ENCODE measurements at places on chromosomes 16 and 17.

GRCh38 chr17:2232244-2232638 lies 71.3 kb downstream of the SMG6 start:
- no peak for DNase-seq

DNA sequence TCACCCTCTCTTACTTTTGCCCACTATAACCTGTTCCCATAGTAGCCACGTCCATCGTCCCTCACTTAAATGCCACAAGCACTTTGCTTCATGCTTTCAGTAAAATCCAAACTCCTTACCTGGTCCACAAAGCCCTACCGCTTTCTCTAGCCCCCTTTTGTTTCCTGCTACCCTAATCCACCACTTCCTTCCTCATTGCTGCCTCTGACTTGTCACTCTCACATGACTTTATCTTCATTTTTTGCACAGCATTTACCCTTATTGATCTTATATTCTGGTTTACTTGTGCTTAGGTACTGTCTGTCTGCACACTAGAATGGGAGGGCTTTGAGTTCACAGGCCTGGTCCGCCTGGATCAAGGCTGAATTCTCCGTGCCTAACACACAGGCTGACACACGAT lies 340.0 kb downstream of the XYLT1 start:
- DNase-seq: no peak

GRCh38 chr16:47096297-47096696 lies 47.4 kb downstream of the NETO2 start:
- no peak for DNase-seq

- DNase-seq: no peak
Measured at GRCh38 chr17:61135782-61136181, 263.9 kb upstream of the TBX2 start.

GRCh38 chr17:72665852-72666851 lies 426.3 kb downstream of the SLC39A11 start:
- no peak for DNase-seq

- peak; percentile 86 for DNase-seq
Measured at GRCh38 chr17:7021993-7022778, 664 bp upstream of the BCL6B start.

DNA sequence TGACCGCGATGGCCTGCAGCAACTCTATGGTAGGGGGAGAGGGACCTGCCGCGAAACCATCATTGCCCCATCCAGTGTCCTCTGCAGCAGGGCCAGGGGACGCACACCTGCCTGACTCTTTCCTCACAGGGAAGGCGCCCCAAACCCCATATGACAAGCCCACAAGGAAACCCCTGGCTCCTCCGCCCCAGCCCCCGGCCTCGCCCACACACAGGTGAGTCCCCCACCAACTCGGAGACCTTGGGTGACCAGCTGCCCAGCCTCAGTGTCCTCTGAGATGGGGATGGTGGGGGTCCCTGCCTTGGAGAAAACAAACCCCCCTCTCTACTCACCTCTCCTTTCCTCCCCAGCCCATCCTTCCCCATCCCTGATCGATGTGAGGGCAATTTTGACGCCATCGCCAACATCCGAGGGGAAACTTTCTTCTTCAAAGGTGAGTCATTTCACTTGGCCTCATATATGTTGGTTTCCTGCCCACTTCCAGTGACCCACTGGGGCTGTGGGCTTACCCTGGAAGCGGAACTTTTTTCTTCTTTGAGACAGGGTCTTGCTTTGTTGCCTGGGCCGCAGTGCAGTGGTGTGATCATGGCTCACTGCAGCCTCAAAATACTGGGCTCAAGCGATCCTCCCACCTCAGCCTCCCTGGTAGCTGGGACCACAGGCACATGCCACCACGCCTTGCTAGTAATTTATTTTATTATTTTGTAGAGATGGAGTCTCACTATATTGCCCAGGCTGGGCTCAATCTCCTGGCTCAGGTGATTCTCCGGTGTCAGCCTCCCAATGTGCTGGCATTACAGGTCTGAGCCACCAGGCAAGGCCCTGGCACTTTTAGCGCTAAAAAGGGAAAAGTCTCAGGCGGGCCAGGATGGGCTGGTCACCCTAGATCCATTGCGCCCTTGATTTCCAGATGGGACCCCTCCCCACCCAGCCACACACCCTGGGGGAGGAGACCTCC lies 8.0 kb upstream of the IL32 start:
- no peak for DNase-seq

- DNase-seq: no peak
Measured at GRCh38 chr17:80760511-80760911, 215.9 kb downstream of the RPTOR start.

DNA sequence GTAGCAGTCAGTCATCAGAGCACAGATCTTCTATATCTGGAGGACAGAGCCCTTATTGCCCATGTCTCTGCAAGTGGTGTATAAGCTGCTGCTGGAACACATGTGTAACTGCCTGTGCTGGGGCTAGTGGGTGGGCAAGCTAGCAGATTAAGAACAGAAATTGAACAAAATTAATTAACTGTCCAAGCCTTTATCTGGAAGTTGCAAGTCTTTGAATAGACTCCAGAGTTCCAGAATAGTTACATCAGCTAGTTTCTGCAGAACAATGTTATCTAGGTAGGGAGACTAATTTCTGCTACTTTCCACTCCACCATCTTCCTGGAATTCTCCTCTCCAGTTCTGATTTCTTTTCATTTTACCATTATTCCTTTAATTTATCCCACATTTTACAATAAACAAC lies 287.3 kb downstream of the ZFHX3 start:
- DNase-seq: no peak

- DNase-seq: no peak
Measured at GRCh38 chr17:69404399-69404798, 10.1 kb upstream of the MAP2K6 start.

DNA sequence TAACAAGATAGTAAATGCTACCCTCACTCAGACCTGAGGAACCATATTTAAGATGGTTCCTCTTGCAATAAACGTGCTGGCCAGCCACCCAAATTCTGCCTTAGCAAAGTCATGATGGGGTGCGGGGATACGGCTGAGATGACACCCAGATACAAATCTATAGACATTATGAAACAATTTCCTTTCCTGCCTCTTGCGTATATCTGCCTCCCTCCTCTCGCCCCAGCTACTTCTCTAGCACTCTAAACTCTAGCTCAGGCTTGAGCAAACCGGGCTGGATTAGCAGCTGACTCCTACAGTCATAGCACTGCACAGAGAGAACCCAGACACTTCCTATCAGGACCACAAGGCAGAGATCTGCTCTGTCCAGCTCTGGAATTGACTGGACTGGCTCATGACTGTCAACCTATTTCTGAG lies 22.3 kb downstream of the CD300LF start:
- DNase-seq: no peak

DNA sequence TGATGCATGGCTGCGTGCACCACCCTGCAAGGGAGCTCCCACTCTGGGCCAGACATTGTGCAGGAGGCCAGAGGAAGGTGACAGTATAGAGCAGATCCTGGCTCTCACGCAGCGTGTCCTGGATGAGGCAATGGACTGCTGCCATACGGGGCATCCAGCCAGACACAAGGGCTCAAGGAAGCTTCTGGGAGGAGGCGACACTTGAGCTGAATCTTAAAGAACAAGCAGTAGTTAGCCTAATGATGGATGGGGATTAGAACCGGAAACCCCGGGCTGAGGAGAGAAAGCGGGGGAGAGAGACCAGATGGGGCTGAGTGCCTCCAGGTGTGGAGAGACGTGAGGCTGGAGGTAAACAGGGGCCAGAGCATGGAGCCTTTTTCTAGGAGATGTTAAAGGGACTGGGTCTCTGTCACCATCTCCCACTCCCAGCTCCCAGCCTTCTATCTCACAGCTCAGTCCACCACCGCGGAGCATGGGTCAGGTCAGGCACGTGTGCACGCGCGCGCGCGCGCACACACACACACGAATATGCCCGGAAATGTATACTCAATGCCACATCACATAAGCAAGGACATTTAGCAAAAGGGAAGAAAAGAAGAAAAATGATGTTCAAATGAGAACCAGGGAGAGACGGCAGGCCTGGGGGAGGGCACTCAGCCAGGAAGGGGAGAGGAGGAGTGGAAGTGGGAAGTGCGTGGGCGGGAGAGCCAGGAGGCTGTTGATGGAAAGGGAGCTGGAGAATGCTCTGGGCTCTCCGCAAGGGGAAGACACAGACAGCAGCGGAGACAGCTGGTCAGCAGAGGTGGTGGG lies 46.3 kb downstream of the CCDC42 start:
- DNase-seq: no peak

- DNase-seq: no peak
Measured at GRCh38 chr16:5205361-5206040, 107.9 kb upstream of the EEF2KMT start.
